ENCODE measurements at places on chromosomes 7 and 10.
A peak's percentile ranks its signal among the peaks of the same experiment; 100 is the strongest.

DNA sequence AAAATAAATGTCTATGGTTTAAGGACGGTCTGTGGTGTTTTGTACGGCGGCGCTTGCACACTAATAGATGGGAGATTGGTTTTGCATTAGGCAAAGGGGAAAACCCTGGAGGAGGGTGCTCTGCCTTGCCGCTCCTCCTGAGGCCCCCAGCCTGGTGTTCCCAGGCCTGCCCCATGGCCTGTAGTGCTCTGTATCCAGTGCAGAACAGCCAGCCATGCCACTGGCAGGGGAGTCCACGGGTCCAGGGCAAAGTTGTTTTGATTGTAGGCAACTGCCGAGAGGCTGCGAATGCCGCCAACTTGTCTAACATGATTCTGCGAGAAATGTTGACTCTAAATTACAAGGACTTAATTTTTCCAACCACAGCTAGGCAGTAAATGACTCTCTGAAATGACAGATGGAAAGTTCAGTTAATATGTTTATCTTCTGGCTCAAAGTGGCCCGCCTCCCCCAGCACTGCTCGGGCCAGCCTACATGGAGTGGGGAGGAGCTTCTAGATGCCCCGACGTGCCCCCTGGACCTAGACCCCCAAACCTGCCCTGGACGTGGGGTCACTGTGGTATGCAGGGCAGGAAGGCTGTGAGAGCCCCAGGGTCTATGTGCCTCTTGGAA is 104.6 kb upstream of the GDF10 start:
- DNase-seq, result no peak

DNA sequence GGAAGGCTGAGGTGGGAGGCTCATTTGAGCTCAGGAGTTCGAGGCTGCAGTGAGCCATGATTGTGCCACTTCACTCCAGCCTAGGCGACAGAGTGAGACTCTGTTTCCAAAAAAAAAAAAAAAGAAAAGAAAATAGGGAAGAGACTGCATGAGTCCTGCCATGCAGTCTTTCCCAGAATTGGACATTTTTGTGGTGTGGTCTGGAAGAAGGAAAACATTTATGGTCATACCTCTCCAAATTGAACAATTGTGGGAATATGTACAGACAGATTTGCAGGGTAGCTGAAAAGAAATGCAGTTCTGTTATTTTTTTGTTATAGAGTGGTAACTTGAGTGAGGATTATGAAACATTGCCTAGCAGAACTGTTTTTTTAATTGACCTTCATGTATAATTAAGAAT is 198.1 kb downstream of the AUTS2 start:
- DNase-seq, result no peak

DNA sequence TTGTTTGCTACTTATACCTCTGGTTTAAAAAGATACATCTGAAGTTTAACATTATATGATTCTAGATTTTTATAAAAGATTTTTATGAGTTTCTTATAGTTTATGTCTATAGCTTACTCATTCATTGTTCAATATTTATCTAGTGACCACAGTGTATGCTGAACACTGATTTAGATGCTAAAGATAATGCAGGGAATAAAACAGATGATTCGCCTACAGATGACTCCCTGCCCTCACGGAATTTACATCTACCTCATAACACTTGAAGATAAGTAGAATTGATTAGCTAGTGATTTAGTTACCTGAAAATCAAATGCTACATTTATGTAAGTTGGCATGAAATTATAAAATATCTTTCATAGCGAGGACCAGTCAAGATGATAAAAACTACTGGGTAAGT is 105.8 kb downstream of the HIPK2 start:
- no peak for DNase-seq

- no peak for DNase-seq
Observed at GRCh38 chr7:148547951-148548350, 42.6 kb upstream of the C7orf33 start.

DNA sequence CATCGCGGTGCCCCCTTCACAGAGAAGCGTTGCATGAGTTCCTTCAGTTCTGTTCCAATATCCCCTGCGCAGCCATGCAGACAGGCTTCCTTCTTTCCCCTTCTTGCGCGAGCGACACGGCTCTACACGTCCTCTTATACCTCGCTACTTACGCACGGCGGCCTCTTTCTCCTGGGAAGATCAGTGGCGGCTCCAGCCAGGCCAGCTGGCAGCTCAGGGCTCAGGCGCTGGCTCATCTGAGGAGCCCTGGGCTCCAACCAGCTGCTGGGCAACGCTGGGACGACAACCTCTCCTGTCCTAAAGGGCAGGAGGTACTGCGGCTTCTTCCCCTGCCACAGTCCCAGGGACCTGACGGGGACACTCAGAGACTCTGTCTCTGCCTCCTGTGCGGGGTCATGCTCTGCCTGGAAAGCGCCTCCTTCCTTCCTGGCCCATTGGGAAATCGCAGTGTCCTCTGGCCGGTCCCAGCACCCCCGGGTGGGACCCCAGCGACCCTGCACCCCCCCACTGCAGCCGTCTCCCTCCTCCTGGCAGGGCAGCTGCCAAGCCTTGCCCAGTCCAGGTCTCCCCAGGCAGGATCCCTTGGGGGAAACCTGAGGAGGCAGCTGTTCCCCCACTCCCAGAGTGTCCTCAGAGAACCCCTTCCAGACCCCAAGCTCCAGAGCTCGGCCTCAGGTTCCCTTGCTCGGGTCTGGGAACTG is 5.0 kb upstream of the FAM20C start:
- no peak for DNase-seq

GRCh38 chr10:17616403-17617030 is 657 bp downstream of the HACD1 start:
- DNase-seq, result no peak

DNA sequence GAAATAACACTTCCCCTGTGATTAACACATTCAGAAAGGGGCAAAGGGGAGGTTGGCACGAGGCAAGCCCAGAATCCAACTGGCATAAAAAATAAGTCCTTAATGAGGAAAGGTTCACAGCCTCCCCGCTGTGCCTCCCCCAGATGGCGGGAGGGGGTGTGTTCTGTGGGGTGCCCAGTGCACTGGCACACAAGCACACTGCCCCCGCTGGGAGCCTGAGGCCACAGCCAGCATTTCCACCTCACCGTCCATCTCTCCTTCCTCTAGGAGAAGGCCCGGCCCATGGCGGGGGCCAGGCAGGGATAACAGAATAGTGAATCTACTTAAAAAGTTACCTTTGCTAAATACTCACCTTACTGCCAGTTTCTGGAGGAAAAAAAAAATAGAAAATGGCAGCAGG is 43.2 kb downstream of the PRKAG2 start:
- DNase-seq, result no peak

- no peak for DNase-seq
Observed at GRCh38 chr7:132516042-132516840, 60.0 kb downstream of the PLXNA4 start.

DNA sequence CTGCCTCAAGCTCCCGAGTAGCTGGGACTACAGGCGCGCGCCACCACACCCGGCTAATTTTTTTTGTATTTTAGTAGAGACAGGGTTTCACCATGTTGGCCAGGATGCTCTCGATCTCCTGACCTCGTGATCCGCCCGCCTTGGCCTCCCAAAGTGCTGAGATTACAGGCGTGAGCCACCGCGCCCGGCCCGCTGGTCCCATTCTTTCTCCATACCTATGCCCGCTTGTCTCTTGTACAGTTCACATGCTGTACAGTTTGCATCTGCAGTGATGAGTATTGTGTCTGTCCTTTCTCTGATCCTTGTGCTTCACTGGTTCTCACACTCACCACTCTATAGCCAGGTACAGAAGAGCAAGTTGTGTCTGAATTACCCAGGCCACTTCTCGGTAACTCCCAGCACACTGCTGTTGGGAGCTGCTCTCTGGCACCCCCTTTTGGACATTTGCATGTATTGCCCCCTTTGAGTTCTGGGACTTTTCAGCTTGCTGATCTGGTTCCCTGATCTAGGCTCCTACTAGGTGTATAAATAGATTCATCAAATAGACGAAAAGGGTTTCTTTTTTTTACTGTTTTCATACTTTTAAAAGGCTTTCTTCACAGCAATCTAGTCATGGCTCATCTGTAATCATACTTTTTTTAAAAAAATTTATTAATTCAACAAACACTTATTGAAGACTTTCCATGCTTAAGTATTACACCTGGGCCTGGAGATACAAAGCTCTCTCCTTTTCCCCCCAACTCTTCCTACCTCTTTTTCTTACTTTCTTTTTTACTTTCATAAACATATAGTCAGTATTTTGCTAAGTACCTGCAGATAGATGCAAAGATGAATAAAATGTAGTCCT is 53.5 kb downstream of the AOAH start:
- DNase-seq, result peak; percentile 50

DNA sequence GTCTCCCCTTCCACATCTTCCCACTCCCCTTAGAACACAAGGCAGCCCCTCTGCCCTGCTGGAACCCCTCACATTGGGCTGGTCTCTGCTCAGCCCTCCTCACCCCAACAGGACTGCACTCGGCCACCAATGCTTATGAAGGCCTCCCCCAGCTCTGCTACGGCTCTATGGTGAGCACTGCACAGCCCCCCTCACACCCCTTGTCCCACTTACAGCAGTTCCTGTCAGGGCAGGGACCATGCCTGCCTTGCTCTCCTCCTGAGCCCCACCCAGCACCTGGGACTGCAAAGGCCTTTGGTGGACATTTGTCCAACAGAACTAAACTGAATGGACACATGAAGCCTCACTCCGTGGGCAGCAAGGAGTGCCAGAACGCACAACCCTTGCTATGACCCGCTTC is 171.9 kb downstream of the GRID1 start:
- DNase-seq, result no peak

DNA sequence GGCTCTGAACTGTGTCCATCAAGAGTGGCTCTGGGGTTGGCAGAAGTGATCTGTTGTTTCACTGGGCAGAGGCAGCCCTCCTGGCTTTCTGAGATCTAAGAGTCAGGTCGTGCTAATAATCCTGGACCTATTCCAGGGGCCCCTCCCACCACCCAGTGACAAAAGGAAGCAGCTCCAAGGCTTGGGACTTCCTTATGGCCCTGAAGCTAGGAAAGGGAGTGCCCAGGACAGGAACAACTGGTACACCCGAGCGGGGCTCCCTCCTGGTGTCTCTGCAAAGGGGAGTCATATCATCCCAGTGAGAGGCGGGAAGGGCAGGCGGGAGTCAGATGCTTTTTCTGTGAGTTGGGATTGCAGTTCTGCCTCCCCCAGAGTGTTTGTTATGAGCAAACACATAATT is 32.3 kb downstream of the RPS24 start:
- peak; percentile 56 for DNase-seq

- DNase-seq, result peak; percentile 56
Observed at GRCh38 chr7:20737840-20738448, 48.7 kb downstream of the SP8 start.

DNA sequence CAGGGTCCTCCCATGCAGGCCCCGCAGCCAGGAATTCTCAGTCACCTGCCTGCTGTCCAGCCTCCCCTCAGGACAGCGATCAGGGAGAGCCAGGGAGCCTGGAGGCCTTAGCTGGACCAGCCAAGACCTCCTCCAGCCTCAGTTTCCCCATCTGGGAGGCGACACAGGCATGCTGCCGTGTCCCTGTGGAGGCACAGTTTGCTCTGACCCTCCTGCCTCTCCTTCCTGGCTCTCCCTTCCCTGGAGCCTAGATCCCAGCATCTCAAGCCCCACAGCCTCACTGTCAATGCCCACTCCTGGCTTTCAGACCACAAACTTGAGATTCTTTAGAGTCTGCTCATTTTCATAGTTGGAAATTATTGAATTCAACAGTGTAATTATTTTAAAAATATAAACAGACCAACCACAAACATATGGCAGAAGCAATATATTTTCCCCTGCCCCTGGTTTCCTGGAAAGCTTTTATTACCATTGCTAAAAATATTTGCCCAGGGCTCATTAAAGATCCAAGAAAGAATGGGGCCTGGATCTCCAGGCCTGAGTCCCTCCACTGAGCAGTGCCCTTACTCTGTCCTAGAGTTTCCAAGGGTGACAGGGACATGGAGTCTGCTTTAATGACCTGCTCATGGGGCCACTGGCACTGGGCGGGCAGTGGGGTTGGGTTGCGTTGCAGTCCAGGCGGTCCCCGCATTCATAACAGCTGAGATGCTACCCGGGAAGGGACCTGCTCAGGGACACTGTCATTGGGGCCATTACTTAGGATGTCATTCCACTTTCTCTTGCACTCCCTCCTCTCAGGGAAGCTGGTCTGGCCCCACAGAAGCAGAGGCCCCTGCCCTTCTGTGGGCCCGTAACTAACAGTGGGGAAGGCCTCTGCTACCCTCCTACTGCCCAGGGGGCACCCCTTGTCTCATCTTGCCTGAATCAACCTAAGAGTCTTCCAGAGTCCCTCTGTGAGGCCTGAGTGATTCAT is 81.6 kb upstream of the CHST15 start:
- no peak for DNase-seq

DNA sequence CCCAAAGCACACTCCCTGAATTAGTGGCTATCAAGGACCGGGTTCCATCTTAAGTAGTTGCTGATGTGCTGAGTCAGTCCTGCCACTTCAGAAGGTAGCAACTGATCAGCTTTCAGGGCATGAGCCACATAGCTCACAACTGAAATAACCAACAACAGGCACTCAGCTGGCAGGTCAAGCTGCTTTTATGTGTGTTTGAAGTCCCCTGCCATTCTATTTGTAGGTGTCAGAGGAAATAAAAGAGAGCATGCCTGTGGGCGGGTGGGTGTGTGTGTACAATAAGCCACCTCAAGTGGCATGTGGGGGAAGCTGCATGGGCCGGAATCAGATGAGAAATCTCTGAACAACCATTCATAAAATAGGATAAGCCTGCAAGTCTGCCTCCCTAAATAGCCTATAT is 114.3 kb upstream of the YAE1 start:
- DNase-seq, result peak; percentile 24

- no peak for DNase-seq
Observed at GRCh38 chr7:43516581-43517342, 66.1 kb upstream of the STK17A start.
